ENCODE measurements at places on chromosomes 3 and 15. TPM values are rescaled to one million over a fixed set of nuclear protein-coding genes. Genes with fewer than 3 reads are reported as not detected.
A peak's percentile ranks its signal among the peaks of the same experiment; 100 is the strongest.

DNA sequence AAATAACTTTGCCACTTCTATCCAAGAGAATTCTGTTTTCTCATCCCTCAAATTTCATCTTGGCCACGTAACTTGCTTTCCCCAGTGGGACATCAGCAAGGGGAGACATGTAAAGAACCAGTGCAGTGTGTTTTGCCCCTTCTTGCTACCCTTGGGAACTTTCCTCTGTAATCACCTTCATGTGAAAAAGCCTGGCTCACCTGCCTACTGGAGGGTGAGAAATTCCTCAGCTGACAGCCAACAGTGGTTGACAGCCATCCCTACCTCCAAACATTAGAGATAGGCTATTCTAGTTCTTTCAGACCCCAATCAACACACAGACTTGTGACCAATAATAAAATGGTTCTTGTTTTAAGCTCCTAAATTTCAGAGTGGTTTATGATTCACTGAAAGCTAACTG is 333.9 kb upstream of the TBC1D5 start:
- no peak for DNase-seq

DNA sequence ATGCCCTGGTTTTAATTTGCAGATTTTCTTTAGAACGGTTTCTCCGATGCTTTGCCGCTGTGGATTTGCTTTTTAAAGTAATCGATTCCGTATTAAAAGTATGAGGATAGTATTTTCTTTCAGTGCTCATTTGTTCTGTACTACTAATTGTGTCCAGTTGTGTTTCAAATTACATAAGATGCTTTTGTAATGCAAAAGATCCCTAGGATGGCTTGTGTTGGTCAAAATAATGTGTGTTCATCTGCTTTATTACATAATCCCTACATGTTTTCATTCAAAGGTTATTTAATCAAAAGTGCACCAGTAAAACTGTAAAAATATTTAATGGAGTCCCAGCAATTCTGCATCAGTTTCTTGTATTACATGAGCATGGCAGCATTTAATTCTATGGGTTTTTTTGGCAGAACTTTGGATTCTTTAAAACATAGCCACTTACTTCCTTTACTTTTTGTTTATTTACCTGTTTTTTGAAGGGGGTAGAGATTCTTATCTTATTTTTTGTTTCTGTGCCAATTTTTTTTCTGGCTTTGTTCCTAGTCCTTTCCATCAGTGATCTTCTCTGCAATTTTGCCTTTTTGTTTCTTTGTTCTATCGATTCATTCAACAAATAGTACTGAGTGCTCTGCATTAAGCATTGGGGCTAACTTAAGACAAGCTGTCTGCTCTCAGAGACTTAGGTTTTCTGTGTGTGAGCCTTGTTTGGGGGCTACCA is 352.8 kb downstream of the LRTM1 start:
- DNase-seq = no peak

WDR82 gene
- 58.6 TPM for total RNA-seq

- DNase-seq = peak; percentile 40
Measured at GRCh38 chr3:4898454-4899313, 80.6 kb upstream of the BHLHE40 start.

DNA sequence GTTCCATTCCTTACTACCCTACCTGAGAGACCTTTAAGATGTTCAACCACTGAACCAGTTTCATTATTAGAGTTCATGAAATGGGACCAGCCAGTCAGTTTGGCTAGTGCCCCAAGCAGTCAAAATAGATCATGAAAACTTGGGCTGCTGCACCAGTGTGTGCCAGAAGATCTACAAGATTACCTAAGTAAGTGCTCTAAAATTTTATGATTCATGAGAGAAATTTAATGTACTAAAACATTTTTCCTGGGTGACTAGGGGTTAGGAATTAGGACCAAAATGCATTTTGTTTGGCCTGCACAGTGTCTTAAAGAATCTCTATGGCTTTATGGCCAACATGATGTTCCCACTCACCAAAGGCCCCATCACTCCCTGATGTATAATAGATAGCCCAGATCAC is 214.7 kb downstream of the ATP8B4 start:
- no peak for DNase-seq

FBXL22 gene
- total RNA-seq = 39.5 TPM

- DNase-seq = no peak
Measured at GRCh38 chr3:49265661-49266386, 11.2 kb downstream of the C3orf62 start.

DNA sequence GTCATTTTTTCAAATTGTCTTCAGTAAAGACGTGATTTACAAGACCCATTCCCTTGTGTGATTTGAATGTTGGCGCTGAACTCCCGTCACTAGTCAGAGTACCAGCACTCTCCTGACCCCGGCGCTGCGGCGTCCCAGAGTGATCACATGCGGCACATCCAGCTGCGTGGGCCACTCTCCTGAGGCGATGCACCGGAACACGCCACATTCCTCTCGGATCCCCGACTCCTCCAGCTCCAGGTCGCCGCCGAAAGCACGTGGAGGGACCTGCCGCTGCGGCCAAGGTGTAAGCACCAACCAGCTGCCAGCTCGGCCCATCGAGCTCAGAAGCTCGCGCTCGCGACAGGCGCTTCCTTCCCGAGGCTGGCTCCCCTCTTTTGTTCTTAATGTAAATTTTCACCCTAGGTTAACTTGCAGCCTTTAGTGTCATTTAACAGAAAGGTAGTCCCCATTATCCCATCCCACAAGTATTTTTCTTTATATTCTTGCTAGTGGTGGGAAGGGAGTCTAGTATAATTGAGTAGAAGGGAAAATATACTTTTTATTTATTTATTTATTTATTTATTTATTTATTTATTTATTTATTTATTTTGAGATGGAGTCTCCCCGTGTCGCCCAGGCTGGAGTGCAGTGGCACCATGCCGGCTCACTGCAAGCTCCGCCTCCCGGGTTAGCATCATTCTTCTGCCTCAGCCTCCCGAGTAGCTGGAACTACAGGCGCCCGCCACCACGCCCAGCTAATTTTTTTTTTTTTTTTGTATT is 61.7 kb upstream of the VGLL3 start:
- DNase-seq = no peak

RARB gene
- not detected for total RNA-seq

GRCh38 chr3:15528854-15529537 is 7.5 kb upstream of the COLQ start:
- no peak for DNase-seq

DNA sequence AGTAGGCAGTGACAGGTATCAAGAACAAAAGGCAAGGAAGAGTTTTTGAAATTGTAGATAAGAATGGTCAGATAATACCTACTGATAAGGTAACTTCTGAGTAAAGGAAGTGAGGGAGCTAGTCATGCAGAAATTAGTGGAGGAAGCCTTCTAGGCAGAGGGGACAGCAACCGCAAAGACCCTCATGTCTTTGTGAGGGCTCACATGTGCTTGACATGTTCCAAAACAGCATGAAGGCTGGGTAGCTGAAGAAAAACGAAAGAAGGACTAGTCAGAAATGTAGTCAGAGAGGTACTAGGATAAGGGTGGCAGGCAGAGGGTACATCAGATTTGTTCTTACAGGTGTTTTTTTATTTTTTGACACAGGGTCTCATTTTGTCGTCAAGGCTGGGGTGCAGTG is 5.3 kb downstream of the SIN3A start:
- no peak for DNase-seq

- no peak for DNase-seq
Measured at GRCh38 chr3:31936420-31937060, 44.5 kb downstream of the OSBPL10 start.

DNA sequence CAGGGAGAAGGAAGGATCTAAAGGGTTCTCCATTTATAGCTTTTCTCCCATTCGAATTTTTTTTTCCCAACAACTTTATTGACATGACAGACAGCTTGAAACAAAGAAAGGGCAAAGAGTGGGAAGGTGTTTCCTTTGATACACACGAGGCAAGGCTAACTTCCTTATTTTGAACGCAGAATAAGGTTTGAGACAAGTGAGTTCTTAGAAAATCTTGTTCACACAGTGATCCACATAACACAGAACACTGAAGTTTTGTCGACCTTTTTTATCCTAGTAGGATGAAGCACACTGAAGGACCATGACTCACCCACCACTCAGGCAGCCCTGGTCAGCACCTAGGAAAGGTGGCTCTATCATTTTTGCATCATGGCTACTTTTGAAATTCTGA is 425.8 kb upstream of the MDFIC2 start:
- no peak for DNase-seq

AVEN gene
- 77.7 TPM for total RNA-seq

- DNase-seq = no peak
Measured at GRCh38 chr3:63523100-63523499, 129.4 kb upstream of the SNTN start.

DNA sequence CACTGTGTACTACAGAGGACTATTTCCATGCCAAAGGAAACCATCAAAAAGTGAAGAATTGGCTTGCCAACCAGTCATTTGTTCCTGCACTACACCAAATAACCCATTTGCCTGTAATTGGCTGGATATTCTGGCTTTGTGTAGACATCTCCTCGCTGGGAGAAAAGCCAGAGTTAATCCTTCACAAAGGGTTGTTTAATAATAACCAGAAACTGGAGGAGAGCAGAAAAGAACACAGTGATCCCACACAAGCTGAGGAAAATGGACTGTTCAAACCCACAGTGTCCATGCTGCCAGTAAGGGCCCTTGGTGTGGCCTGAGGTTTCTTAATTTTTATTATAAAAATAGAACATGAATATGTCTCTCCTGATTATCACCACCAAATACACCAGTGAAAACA is 294.0 kb downstream of the RORA start:
- DNase-seq = no peak

GRCh38 chr3:152283492-152284381 is 15.0 kb downstream of the MBNL1 start:
- DNase-seq = no peak

DNA sequence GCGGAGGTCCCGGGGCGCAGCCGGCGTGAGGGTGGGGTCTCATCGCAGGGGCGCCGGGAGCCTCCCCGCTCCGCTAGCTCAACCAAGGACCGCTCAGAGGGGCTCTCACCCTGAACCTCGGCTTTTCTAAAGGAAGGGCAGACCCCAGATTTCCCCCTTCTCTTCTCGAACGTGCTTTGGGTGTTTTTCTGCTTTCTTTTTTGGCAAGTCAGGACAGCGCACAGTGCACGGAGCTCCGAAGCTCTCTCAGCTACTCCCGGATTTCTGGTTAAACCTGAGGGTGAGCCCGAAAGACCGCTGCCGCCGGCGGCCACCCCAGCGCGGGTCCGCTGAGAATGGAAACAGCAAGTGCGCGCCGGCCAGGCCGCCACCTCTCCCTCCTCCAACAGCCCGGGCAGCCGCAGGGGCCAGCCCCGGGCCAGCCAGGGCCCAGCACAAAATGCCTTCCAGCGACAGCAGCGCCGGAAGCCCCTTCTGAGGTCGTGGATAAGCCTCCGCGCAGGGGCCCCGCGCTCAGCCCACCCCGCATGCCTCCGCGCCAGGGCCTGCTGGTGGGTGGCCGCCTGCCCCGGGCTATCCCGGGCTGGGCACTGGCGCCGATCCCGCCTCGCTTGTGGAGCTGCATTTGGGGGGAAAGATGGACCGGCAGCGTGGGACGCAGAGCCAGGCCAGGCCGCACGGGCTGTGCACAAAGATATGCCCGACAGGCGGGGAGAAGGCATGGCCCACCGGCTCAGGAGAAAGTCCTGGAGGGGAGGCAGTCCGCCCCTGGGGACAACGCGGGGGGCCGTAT is 8.2 kb upstream of the OCA2 start:
- no peak for DNase-seq

GRCh38 chr3:173902401-173902800 is 504.9 kb downstream of the NLGN1 start:
- DNase-seq = no peak

DNA sequence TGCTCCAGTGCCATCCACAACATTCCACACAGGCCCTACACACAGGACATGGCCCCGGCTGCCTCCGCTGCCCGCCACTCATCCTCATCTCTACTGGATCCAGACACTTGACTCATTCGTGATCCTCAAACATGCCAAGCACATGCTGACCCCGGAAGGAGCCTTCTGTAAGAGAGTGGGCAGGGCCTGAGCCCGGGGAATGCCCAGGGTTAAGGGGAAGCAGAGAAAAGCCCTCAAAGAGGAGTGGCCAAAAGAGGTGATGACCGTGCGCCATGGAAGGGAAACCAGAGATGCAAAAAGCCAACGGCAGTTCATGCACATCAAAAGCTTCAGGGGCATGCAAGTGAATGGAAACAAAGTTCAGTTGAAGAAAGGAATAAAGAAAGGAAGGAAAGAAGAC is 46.1 kb downstream of the RFTN1 start:
- DNase-seq = no peak

- no peak for DNase-seq
Measured at GRCh38 chr3:97389936-97390335, 374.6 kb upstream of the ARL6 start.

- no peak for DNase-seq
Measured at GRCh38 chr3:151269631-151270030, 8.7 kb downstream of the P2RY14 start.

DNA sequence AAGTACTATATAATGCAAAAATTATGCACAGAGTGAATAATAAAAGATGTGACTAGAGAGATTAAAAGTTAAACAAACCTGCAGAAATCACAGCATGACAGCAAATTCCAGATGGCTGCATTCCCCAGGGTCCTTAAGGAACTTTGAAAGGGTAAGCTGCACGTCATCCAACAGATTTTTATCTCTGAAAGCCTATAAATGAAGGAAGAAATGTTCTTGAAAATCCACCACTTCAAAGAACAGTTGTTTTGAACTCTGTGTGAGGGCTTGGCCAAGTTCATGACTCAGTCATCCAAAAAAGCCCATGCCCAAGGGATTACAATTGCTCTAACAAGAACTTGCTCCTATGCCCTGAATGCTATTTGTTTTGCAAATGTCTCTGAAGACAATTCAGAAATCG is 603.6 kb downstream of the PLOD2 start:
- peak; percentile 15 for DNase-seq

DNA sequence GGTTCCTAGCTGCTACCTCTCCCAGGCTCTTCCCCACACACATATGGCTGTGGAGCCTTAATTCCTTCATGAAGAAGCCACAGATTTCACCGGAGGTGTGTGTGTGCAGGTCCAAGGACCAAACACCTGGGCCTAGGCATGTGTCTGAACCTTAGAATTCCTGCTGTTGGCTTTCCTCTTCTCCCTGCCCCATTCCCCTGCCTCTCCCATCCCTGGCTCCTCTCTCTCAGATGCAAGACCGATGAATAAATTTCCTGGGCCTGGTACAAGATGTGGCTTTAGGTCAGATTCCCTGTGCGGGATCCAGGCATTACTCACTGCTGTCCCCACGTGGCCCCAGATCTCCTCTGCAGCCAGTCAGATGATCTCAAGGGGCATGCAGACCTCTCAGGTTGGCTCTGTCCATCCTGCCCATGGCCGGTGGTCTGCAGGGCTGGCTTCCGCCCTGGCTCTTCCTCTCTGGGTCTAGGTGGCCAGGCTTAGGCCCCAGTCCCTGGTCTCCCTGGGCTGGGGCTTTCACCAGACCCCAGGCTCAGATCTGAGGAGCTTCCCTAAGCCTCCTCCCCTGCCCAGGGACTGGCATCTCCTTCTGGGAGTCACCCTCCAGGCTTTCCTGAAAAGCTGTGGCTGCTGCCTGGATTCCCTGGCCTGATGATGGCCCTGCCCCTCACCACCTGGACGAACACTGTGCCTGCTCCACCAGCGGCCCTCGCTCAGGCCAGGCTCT is 20.5 kb downstream of the CCR9 start:
- peak; percentile 83 for DNase-seq
